ENCODE measurements at places on chromosomes 4 and X.
A peak's percentile ranks its signal among the peaks of the same experiment; 100 is the strongest.

GRCh38 chr4:12645732-12646131, 838.4 kb downstream of the RAB28 start:
- no peak for DNase-seq

GRCh38 chr4:42519803-42520417, 122.6 kb downstream of the SHISA3 start:
- peak; percentile 57 for DNase-seq

DNA sequence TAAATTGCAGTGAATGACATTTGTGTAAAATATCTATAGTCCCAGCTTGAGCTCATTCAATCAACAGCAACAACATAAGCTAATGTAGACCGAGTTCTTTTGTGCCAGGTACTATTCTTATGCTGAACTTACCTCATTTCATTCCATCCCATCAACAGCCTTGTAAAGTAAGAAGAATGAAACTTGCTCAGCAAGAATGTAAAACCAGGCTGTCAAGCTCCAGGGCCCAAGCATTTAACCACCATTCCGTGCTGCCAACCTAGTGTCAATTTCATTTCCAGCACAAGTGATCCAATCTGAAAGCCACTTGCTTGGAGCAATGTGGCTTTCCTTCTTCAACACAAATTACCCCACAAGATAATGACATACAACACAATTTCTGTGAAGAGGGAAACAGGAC, 36.6 kb downstream of the RASSF6 start:
- DNase-seq = no peak

DNA sequence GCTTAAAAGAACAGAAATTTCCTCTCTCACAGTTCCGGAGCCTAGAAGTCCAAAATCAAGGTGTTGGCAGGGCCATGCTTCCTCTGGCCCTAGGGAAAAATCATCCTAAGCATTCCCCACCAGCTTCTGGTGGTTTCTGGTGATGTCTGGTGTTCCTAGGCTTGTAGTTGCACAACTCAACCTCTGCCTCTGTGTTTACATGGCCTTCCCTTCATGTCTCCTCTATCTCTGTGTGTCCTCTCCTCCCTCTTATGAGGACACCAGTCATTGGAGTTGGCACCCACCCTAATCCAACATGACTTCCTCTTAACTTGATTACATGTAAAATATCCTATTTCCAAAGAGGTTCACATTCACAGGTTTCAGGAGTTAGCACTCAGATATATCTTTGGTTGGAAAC, 15.4 kb downstream of the LRP2BP start:
- DNase-seq = no peak

GRCh38 chr4:120443116-120443515, 376.5 kb upstream of the MAD2L1 start:
- DNase-seq = no peak

- no peak for DNase-seq
Observed at GRCh38 chr4:36325926-36326325, 44.5 kb downstream of the DTHD1 start.

- DNase-seq = no peak
Observed at GRCh38 chr4:138097912-138098600, 144.1 kb downstream of the SLC7A11 start.

DNA sequence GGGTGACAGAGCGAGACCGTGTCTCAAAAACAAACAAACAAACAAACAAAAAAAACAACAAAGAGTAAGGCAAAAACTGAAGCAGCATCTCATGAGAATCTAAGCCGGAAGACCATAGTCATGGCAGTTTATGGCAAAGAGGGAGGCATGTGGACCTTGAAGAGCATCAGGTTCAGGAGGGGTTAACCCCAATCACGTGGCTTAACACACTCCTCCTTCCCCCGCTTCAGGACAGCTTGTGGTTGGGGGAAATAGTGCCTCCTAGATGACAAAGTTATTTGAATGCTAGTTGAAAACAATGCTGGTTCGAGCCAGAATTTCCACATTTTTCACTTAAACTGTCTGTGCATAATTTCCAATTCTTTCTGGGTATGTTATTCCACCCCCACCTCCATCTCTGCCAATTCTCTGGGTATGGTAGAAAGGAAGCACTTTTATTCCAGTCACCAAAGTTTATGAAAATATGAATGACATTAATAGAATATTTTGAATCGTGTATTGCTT, 11.7 kb upstream of the MAP7D3 start:
- DNase-seq = no peak

DNA sequence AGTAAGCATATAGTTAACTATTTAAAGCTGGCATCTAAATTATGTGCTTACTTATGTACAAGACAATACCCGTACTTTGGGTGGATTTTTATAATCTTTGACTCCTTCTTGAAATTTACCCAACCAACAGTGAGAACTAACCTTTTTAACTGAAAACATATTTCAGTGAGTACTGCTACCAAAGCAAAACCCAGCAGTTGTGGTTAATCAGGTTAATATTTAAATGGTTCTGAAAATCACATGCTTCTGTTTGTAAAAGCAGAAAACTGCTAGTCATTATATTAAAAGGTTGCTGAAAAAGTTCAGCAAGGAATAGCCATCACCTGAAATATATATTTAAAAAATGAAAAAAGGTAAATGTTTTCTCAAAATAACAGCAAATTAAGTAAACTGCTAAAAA, 20.0 kb downstream of the UBE2D3 start:
- DNase-seq = no peak
